NCI-H2107 (cell line): ENCODE measurements at places on chromosomes 11 and 22.

- no peak for DNase-seq
Observed at GRCh38 chr11:77190331-77191075, 62.5 kb downstream of the MYO7A start.

DNA sequence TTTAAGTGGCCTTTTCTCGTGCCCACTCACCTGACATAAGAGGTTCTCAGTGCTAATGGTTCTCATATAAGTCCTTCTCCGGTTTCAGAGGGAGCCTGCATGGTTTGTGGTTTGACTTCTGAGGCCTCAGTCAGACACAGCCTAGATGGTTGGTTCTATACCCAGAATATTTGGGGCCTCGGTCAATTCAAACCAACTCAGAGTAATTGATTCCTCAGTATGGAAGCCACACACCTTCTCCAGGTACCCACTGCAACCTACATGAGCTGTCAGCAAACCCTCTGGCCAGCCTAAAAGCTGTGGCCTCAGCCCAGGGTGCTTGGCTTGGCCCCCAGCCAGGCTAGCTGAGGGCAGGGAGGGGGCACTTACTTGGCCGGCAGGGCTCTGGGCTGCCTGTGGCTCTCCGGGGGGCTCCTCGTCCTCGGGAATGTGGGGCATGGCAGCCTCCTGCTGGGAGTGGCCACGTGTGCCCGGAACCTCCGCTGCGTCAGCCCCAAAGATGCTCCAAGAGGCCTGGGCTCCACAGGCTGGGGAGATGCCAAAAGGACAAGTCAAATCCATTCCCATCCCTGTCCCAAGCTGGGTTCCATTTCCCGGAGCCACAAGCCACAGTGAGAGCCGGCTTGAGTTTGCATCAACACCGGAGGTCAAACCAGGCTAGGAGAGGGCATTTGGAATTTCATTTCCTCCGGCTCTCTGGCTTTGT, 41.7 kb downstream of the IRAG1 start:
- DNase-seq, result peak; percentile 12

- DNase-seq, result no peak
Observed at GRCh38 chr11:123681030-123681429, 26.6 kb upstream of the SCN3B start.

DNA sequence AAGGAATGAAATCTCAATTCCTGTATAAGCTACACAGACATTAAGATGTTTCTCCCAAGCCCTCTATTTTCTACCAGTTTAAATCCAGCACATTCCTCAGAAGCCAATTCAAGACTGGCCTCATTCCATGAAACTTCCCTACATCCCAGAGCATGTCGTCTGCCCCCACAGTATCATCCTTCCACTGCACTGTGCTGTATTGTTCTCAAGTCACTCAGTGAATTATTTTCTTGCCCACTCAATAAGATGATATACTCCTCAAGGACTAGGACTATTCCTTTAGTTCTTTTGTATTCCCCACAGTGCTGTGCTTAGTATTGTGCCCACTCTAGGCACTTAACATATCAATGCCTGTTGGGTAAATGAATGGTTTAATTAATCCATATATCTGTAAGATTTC, 203.1 kb upstream of the BLID start:
- DNase-seq, result no peak

DNA sequence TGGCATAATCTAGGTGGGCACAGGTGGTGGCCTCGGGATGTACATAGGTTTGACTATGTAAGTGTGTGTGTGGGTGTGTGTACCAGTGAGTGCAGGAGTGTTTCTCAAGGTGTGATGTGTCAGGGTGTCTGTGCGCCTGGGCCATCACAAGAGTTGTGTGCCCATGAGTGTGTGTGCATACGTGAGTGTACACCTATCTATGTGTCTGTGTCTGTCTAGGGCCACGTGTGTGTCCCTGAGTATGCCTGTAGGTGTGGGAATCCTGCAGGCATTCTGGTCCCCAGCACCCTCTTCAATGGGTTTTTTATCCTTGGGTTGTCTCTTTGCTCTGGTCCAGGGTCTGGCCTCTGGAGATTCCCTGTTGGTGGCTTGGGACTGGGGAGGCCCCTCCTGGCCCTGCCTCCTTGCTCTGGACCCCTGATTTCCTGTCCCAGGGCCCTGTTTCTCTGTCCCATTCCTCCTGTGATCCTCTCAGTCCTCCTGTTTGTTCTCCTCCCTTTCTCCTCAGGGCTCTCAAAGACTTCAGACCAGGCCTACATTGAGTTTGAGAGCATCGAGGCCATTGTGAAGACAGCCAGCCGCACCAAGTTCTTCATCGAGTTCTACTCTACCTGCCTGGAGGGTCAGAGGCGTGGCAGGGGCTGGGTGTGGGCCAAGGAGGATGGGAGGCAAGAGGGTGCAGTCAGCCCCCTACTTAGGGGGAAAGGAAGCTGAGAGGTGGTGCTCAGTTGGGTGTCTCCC, 9.4 kb downstream of the INPPL1 start:
- DNase-seq, result no peak

DNA sequence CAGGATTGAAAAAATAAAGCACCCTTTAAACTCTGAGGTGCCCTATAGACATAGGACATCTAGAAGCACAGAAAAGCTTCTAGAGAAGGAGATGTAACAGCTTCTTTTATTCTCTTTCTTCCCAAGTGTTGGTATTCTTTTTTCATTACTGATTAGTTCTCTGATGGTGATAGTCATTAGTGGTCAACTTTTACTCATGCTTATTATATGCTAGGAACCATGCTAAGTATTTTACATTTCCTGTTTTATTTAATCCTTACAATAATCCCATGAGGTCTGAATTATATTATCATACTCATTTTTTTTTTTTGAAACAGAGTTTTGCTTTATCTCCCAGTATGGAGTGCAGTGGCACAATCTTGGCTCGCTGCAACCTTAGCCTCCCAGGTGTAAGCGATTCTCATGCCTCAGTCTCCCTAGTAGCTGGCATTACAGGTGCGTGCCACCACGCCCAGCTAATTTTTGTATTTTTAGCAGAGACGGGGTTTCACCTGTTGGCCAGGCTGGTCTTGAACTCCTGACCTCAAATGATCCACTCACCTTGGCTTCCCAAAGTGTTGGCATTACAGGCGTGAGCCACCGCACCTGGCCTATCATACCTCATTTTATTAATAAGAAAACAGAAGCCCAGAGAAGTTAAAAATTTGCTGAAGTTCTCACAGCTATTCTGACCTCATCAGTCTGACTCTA, 3.0 kb downstream of the C11orf52 start:
- no peak for DNase-seq
